NCI-H187 treated with DMSO at 0.1 percent for 48 hours (cell line): ENCODE measurements at places on chromosomes 1 and 21.

DNA sequence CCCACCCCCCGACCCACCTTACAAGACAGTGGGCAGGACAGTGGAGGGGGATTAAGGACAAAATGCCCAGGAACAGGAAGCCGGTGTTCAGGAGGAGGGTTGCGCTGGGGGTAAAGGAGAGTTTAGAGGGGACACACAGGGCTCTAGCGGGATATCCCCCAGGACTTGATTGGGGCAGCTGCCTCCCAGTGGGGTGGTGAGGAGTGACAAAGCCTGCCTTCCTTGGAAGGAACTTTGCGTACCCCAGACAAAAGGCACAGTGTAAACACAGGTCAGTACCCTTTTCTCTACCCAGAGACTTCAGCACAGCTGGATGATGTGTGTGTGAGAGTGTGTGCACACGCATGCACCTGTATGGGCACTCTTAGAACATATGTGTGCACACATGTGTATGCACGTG is 51.7 kb upstream of the BCAR3 start:
- DNase-seq = no peak

GRCh38 chr1:203379825-203380224 is 28.9 kb upstream of the FMOD start:
- DNase-seq = no peak

GRCh38 chr1:174682419-174683008 is 234.8 kb downstream of the GPR52 start:
- DNase-seq = no peak

GRCh38 chr1:38577385-38577784 is 282.2 kb downstream of the RRAGC start:
- no peak for DNase-seq

DNA sequence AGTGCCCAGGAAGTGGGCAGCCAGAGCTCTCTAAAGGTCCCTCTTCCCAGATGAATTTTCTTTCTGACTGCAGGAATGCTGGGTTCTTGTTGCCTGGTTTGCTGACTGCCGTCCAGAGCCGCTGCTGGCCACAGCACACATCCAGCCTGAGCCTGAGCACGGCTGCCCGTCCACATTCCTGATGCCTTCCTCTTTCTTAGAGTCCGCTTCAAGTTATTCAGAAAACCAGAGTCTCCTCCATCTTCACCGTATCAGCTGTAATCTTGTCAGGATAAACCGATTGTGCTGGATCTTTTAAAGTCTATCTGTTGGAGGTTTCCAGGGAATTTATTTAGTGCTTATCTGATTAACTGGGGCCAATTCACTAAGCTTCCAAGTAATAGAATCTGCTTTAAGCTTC is 84.8 kb upstream of the BCAR3 start:
- no peak for DNase-seq

DNA sequence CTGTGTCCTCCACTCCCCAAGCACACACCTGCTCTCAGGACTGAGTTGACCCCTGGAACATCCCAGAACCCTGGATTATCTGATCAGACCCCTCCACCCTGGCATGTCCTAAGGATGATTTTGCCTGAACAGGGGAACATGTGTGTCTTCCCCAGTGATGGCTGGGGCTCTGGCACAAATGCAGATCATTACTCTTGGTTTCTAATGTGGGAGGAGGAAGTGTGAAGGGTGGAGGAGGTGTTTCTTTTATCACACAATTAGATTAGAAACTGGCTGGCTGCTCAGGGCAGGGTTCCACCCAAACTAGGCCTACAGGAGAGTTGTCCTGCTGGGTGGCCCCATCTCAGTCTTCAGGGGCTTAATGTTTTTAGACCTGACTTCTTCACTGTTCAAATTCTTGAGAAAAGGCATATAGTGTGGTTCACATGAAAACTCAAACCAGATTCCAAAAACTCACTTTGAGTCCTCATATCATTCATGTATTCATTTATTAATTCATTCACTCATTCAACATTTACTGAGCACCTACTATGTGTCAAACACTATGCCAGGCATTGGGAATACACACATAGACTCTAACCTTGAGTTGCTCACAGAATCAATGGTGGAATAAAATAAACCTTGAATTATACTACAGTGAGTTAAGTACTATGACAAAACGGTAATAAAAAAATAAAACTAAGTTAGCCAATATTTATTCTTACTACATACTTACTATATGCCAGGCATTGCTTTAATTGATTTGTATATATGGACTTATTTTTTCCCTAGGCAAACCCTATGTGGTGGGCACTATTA is 221.8 kb upstream of the JUN start:
- DNase-seq = no peak

DNA sequence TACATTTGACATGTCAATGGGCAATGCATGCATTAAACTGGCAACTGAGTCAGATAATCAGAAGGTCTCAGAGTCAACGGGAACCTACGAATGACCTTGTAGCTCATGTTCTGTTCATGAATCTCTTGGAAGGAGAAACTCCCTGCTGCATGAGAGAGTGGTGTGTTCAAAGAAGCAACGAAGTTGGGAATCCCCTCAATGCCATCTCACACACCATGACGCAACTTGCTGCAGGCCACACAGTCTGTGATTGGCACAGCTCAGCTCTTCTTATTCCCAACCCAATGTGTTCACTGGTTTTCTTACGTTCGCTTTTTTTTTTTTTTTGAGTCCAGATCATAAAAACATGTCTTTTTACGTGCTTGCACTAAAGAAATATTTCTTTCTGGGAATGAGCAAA is 53.5 kb upstream of the PRDM2 start:
- DNase-seq = no peak

DNA sequence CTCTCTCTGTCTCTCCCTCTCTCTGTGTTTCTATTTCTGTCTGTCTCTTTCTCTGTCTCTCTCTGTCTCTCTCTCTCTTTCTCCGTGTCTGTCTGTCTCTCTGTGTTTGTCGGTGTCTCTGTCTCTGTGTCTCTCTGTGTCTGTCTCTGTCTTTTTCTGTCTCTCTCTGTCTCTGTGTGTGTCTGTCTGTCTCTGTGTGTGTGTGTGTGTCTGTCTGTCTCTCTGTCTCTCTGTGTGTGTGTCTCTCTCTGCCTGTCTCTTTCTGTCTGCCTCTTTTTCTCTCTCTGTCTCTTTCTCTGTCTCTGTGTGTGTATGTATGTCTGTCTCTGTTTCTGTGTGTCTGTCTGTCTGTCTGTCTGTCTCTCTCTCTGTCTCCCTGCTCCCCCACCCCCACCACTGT is 31.7 kb upstream of the ZC3H12A start:
- DNase-seq = no peak

DNA sequence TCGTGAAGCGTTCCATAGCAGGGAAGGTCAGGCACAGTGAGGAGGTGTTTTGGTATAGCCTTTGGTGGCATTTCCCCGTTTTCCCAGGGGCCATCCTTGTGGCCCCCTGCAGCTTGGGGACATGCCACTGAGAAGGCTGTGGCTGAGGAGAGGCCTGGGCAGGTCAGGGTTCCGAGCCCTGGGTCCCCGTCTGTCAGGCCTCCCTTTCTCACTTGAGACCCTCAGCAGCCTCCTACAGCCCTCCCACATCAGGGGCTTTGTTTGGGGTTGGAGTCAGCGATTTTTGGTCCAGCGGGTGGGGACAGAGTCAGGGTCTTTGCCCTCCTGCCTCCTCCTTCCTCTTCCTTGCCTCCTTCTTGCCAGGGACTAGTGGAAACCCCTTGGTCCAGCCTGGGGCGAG is 22.2 kb downstream of the LDLRAP1 start:
- no peak for DNase-seq

DNA sequence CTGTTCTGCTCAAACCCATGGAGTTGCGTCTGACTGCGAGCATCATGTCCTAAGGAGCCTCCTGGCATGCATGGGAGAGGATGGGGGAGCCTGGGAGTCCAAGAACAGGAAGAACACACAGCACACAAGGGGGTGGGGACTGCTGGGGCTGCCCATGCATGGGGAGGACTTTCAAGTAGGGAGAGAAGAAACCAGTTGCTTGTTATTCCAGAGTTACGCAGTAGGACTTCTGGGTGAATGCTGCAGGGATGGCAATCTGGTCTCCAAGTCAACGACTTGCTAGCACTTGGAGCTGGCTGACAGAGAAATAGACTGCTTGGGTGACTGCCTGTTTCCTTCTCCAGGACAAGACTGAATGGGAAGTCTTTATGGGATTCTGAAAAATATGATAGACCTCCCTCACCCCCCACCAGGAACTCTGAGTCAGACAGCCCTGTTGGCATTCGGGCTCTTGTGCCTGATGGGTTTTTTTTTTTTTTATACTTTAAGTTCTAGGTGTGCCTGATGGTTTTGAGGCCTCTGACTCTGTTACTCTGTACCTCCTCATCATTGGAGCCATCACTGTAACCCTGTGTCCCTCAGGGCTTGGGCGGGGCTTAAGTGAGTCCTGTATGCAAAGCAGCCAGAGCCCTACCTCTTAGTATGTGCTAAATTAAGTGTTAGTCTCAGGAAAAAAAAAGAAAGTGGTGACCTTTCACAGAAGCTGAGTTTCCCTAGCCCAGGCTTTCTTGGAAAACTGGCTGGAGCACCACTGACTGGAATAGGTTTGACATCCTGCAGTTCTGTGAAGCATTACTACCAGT is 30.3 kb downstream of the MAP3K21 start:
- DNase-seq = no peak

GRCh38 chr1:8886589-8886988 is 8.1 kb upstream of the ENO1 start:
- no peak for DNase-seq

DNA sequence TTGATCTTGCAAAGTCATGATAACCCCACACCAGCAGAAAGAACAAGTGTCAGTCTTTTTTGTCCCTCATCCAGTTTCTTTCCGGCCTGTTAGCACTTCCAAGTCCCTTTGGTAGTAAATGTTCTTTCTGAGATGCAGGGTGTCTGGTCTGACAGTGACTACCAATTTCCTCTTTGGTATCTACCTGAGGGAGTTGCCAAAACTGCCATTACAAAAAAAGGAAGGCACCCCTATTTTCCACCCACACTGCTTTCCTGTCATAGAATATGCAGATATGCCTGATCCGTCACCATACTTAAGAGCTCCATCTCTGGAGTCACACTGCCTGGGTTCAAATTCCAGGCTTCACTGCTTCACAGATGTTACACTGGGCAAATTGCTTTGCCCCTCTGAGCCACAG is 72.4 kb downstream of the ZNF281 start:
- no peak for DNase-seq

GRCh38 chr1:22971161-22971560 is 1.5 kb downstream of the LACTBL1 start:
- no peak for DNase-seq

- DNase-seq = no peak
Measured at GRCh38 chr1:101330427-101331130, 93.8 kb downstream of the S1PR1 start.

- DNase-seq = no peak
Measured at GRCh38 chr1:223052931-223053330, 90.1 kb downstream of the TLR5 start.

DNA sequence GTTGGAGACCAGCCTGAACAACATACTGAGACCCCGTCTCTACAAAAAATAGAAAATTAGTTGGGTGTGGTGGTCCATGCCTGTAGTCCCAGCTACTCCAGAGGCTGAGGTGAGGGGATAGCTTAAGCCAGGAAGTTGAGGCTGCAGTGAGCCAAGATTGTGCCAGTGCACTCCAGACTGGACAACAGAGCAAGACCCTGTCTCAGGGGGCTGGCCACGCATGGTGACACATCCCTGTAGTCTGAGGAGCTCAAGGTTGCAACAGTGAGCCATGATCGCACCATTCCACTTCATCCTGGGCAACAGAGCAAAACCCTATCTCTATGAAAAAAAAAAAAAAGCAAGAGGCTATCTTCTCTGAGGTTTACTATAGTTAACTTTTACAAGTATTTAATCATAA is 12.7 kb upstream of the UBE4B start:
- DNase-seq = no peak

DNA sequence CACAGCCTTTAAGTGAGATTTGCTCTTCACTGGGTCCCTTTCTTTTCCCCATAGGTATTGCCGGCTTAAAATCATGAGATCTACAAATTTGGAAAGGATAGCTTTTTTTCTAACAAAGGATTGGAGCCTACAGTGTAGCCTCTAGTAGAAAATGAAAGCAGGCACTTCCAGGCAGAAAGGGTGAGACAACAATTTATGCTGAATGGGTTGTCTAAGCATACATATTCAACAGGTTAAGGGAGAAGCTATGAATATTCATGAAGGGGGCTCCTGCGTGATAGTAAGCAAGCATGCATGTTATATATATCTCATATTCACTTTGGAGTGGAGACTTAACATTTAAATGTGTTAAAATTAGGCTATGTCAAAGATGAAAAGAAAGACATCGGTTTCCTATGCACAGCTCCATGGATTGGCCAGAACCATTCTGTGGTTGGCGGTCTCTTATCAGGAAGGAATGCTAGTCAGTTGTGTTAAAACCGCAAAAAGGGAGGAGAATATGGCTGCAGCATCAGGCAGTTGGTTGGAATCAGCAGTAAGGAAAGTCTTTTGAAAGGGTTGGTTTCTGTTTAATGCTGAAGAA is 66.0 kb downstream of the VCAM1 start:
- no peak for DNase-seq

DNA sequence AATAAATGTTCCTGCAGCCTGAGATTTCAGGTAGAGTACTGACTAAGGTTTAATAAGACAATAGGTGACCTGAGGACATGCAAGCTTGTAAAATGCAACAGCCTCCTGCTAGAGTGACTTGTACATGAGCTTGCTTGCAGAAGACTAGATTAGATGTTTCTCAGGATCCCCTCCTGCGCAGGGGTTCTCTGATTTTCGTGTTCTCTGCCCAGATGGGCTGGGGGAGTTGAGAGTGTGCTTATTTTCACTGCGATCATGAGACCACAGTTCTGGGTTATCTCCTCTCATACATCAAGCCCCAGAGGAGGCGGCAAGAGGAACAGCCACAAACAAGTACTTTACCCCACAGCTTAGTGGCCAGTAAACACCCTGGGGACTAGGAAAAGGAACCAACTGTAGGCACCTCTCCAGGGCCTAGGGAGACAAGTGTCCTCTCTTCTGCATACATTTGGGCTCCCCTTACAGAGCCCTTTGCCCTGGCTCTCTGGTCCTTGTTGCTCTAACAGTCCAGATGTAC is 8.0 kb downstream of the TMEM81 start:
- no peak for DNase-seq

DNA sequence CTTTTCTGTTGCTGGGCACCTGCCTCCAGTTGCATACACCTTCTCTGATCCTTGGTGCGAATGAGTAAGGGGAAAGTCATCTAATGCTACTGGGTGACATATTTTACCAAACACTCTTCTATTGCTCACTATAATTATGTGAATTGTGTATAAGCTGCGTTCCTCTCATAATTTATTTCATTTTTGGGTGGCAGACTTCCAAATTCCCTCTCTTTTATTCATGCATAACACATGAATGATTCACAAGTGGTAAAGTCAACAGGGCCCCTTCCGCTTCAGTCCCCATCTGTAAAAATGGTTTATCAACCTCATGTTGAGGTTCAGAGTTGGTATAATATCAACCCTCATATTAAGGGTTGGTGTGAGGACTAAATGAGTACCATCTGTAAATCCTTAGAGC is 3.2 kb upstream of the QSOX1 start:
- DNase-seq = no peak

GRCh38 chr1:241642593-241642944 is 2.4 kb upstream of the CHML start:
- DNase-seq = no peak

- DNase-seq = no peak
Measured at GRCh38 chr1:181318022-181318857, 165.1 kb upstream of the CACNA1E start.
